Endothelial cell (in vitro differentiated cells): ENCODE measurements at places on chromosomes 7 and 10. TPM values are rescaled to one million over a fixed set of nuclear protein-coding genes. Genes with fewer than 3 reads are reported as not detected.

ACHE gene
- 3.0 TPM for total RNA-seq

RARRES2 gene
- total RNA-seq: 4.9 TPM

GIMAP4 gene
- total RNA-seq: 6.4 TPM

CLRN3 gene
- 0.31 TPM for total RNA-seq

SEMA3D gene
- total RNA-seq: 1.8 TPM

FAM25C gene
- total RNA-seq: not detected

GNGT1 gene
- total RNA-seq: not detected

FGL2 gene
- total RNA-seq: not detected

CYP2E1 gene
- 7.7 TPM for total RNA-seq

SKIDA1 gene
- 5.9 TPM for total RNA-seq

SDK1 gene
- total RNA-seq: 4.3 TPM

CYCS gene
- 54.9 TPM for total RNA-seq

OR6V1 gene
- not detected for total RNA-seq

SFRP4 gene
- total RNA-seq: not detected

GJD4 gene
- not detected for total RNA-seq

C7orf33 gene
- not detected for total RNA-seq

PON3 gene
- total RNA-seq: 50.9 TPM

CPVL gene
- 21.8 TPM for total RNA-seq

ASB10 gene
- not detected for total RNA-seq

PLXNA4 gene
- 3.5 TPM for total RNA-seq

TMEM273 gene
- total RNA-seq: 1.6 TPM

DPY19L1 gene
- total RNA-seq: 33.6 TPM

TMEM236 gene
- total RNA-seq: 0.05 TPM

ERVW-1 gene
- not detected for total RNA-seq

AKR1C8 gene
- not detected for total RNA-seq

RGR gene
- not detected for total RNA-seq

FOXP2 gene
- total RNA-seq: 9.1 TPM

BICC1 gene
- total RNA-seq: 1.1 TPM

POU6F2 gene
- total RNA-seq: 1.1 TPM

CNNM1 gene
- total RNA-seq: 0.08 TPM

NKX2-3 gene
- 0.82 TPM for total RNA-seq

TSPAN13 gene
- total RNA-seq: 82.0 TPM

EVX1 gene
- 0.51 TPM for total RNA-seq

GRID1 gene
- total RNA-seq: 0.26 TPM

C10orf62 gene
- total RNA-seq: not detected

SUN1 gene
- 150 TPM for total RNA-seq

CPA2 gene
- total RNA-seq: not detected

MSMB gene
- not detected for total RNA-seq

SPAM1 gene
- total RNA-seq: not detected

LHFPL3 gene
- not detected for total RNA-seq

ZNF438 gene
- total RNA-seq: 4.3 TPM

SLC26A3 gene
- not detected for total RNA-seq

IGF2BP3 gene
- 92.8 TPM for total RNA-seq

SPDYE17 gene
- total RNA-seq: not detected

NEUROG3 gene
- not detected for total RNA-seq

PODXL gene
- total RNA-seq: 302 TPM

FAM180A gene
- not detected for total RNA-seq

MMP21 gene
- total RNA-seq: not detected

CYP26C1 gene
- total RNA-seq: 0.31 TPM

WDFY4 gene
- total RNA-seq: 0.54 TPM

VWA2 gene
- 2.4 TPM for total RNA-seq

HECW1 gene
- total RNA-seq: 0.15 TPM

ITPRID1 gene
- not detected for total RNA-seq

OR2F2 gene
- total RNA-seq: not detected

CTAGE4 gene
- total RNA-seq: 3.3 TPM

RBP3 gene
- not detected for total RNA-seq

LIPN gene
- not detected for total RNA-seq
